ENCODE measurements at places on chromosomes 4 and X. TPM values are rescaled to one million over a fixed set of nuclear protein-coding genes. Genes with fewer than 3 reads are reported as not detected.

SPP1 gene
- total RNA-seq, result not detected

TCEAL9 gene
- total RNA-seq, result 106 TPM

GPRIN3 gene
- 1.2 TPM for total RNA-seq

OCRL gene
- 16.3 TPM for total RNA-seq

C1GALT1C1 gene
- 86.1 TPM for total RNA-seq

MUC7 gene
- not detected for total RNA-seq

SMR3B gene
- total RNA-seq, result not detected

NRK gene
- 2.5 TPM for total RNA-seq

EGFL6 gene
- total RNA-seq, result not detected

DNA sequence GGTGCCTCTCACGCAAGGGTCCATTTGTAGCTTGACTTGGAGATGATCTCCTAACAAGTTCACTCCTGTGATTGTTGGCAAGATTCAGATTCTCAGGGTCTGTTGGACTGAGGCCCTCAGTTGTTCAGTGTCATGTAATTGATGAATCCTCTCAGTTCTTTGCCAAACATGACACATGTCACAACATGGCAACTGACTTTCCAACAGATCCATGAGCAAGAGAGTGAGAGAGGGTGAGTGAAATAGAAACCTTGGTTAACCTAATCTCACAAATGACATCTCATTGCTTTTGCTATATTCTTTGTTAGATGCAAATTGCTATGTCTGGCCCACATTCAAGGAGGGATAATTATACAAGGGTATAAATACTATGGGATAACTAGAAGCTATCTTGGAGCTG is 231.0 kb upstream of the PCDH10 start:
- DNase-seq, result no peak

GRCh38 chr4:113256946-113257345 is 207.5 kb downstream of the ANK2 start:
- DNase-seq, result no peak

DNA sequence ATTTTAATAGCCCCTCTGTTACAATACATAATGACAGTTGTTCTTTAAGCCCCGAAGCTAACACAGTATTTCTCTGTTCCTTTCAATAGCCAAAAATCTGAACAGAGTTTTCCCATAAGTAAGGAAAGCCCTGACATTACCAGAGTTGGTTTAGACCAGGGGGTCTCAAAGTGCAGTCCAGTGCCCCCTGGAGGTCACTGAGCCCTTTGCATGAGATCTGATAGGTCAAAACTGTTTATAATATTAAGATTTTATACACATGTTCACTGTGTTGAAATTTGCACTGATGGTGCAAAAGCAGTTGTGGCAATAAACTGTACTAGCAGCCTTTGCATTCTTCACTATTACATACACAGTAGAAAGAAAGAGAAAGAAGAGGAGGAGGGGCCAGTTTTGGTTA is 177.1 kb downstream of the SPANXN3 start:
- no peak for DNase-seq

GRCh38 chrX:298993-299392 is 17.8 kb downstream of the PLCXD1 start:
- DNase-seq, result no peak

- no peak for DNase-seq
These were observed 9.9 kb downstream of the MMRN1 start for GRCh38 chr4:89904524-89904923.

GRCh38 chr4:156931267-156931666 is 40.3 kb downstream of the PDGFC start:
- no peak for DNase-seq

DNA sequence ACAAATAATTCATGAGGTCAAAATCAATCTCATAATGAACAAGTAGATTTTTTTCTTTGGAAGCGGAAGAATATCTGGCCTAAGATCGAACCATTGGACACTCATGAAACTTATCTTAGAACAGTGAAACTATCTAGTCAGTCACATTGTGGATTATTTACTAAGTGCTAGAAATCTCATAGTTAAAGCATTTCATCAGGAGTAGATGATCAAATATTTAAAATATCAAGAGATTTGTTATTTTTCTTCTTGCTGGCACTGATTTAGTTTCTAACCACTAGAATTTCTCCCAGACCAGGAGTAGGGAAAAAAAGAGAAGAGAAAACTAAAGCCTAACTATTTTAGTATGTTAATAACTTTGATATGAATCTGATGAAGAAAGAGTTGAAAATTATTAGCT is 105.5 kb downstream of the SHROOM3 start:
- no peak for DNase-seq

GRCh38 chr4:2060611-2061185 is 1.6 kb downstream of the NAT8L start:
- DNase-seq, result no peak

DNA sequence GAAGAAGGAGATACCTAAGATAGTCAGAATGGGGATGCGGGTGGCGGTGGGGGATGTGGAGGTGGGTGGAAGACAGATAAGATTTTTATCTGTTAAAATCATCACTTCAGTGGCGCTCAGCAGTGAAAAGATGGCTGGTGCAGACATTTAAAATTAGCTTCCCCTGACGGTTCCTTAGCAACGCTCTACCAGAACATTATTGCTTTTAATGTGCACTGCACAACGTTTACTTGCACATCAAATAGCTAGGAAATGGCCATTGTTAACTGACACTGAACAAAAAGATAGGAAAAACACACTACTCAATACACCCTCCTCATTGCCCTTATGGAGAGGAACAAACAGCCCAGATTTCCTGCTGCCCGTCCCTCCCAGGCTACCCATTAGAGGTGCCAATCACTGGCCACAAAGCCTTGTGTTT is 61.0 kb upstream of the FTHL17 start:
- no peak for DNase-seq

- DNase-seq, result no peak
These were observed 676.4 kb upstream of the INTU start for GRCh38 chr4:126956184-126956897.

DNA sequence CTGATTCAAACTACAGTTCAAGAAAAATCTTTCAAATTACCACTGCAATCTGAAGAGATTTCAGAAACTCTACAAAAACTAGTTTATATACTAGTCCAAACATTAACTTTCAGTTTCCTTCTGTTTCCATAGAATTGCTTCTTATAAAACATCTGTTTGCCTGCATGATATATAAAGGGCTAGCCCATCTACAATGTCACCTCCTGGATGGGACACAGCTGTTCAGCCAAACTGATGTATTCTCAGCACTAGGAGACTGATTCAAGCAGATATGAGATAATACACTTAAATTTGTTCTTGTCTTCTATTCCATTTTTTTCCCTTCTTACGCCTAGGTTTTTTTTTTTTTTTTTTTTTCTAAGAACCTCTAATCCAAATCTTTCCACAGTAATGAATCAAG is 1569.7 kb upstream of the IGFBP7 start:
- DNase-seq, result no peak

DNA sequence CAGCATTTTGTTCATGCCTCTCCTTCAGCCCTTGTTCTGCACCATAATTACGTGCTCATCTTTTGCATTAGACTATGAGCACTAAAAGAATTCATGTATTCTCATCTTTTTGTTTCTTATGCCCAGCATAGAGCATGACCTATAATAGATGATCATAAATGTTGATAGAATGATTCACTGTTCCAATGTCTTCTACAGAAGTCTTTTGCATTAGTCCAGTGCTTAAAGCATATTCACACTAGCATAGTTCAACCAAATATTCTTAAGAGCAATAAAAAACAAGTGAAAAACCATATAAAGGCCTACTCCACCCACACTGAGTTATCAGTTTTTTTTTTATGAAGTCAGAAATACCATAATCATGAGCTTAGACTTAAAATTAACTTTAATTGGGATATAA is 36.5 kb upstream of the SLC10A4 start:
- DNase-seq, result no peak

DNA sequence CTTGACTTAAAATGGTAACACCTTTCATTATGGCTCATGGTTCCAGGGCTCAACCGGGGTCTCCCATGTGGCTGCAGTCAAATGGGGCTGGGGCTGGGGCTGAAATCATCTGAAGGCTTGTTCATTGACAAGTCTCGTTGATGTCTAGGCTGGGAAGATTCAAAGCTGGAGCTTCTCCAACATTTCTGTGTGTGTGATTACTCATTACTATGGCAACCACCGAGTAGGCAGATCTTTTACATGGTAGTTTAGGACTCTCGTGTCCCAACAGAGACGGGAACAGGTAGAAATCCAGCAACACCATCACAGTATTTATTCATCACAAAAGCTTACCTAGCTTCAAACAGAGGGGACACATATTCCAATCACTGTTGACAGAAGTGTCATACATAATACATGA is 7.8 kb downstream of the YTHDC1 start:
- no peak for DNase-seq

DNA sequence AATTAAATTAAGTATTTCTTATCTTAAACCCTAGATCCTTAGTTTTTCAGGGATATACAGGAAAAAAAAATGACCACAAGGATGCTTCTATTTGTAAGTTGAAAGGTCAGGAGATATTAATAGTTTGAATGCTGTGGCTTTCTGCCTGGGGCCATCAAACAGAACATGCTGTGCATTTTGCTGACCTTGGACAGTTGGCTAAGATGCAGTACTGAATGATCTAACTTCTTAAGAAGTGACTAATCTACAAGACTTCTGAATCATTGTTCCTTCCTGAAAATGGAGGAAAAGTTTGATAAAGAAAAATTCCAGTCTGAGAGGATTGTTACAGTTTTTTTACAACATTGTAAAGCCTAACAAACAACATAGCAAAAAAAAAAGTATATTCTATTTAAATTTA is 237.8 kb upstream of the JADE1 start:
- DNase-seq, result peak; percentile 90

- DNase-seq, result no peak
These were observed 536.0 kb upstream of the PRKX start for GRCh38 chrX:4249401-4249800.

- DNase-seq, result no peak
These were observed 32.7 kb downstream of the BST1 start for GRCh38 chr4:15735536-15735935.

GRCh38 chr4:177862541-177863176 is 420.4 kb upstream of the AGA start:
- no peak for DNase-seq

DNA sequence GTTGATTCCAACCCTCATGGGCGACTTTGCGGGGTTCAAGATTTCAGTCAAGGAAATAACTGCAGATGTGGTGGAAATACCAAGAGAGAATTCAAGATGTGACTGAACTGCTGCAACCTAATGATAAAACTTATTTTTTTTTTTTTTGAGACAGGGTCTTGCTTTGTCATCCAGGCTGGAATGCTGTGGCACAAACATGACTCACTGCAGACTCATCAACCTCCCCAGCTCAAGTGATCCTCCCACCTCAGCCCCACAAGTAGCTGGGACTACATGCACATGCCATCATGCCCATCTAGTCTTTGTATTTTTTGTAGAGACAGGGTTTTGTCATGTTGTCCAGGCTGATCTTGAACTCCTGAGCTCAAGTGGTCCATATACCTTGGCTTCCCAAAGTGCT is 19.5 kb upstream of the WDFY3 start:
- DNase-seq, result no peak

DNA sequence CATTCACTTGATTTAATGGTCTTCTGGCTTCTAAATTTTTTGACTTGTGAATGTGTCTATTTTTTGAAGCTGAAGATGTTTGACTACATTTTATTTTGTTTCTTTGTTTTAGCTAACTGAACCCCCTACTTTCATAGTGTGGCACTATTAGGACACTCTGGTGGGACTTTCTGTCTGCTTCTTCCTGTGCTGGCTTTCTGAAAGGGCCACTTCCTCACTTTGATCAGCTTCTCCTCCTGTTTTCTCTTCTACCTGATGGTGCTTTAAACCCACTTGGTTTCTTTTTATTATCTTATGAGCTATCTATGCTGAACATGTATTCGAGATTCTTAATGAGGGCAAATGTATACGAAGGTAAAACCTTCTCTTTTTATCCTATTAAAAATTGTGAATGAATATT is 186.1 kb upstream of the CASK start:
- DNase-seq, result no peak

GRCh38 chr4:122700178-122700725 is 32.3 kb upstream of the BBS12 start:
- no peak for DNase-seq

DNA sequence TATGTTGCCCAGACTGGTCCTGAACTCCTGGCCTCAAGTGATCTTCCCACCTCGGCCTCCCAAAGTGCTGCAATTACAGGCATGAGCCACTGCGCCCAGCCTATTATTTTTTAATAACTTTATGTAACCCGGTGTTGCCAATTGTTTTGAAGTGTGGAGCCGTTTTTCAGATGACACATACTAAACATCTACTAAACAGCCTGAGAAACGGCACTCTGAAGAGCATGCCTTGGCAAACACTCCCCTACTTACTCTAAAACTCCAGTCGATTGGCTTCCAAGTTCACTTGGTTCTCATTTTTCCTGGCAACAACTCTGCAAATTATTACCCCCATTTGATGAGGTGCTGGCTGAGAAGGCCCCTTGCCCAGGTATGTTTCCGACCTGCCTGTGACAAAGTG is 131.1 kb downstream of the GPR143 start:
- DNase-seq, result no peak

DNA sequence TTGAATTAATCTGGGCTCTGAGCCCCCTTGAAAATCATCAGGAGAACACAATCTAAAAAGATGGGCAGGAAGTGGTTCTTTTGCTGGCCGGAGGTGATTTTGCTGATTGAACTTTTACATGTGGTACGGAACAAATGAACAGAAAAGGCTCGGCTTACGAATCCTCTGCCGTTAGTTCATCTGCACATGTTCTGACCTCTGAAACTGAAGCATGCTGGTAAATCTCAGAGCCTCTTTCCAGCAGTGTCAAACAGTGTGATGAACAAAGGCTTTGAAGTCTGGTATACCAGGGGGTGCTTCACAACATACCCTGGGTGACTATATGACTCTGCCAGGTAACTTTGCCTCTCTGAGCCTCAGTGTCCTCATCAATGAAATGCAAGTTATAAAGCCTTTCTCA is 194.2 kb upstream of the C1QTNF7 start:
- DNase-seq, result no peak

DNA sequence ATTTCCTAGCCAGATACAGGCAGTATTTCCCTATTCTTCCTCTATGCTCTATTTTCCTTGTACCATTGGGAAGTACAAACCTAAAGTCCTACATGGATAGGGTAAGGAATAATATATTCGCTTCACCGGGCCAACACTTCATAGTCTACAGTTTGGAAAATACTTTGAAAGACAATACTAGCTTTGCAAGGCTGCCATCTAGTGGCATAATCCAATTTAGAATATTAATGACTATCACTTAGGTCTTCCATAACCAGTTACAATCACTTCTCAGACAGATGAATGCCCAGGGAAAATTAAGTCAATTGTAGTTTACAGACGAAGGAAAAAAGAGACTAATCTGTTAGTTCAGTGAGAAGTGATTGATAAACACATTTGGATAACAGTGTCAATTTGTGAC is 141.0 kb upstream of the FAM47C start:
- no peak for DNase-seq

DNA sequence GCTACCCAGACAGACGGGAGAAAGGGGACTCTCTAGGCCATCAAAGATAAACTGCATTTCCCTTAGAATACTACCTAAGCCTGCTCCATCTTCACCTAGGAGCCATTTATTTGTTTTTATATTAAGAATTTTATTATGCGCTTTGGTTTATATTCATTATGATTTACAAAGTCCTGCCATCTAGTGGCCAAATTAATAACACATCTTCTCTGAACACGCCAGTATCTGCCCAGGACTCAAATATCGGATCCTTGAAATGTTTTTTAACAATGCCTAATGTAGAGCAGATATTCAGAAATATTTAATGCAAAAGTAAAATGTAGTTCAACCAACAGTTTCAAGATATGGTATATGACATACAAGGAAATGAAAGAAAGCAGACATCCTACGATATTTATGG is 20.8 kb upstream of the PRPS2 start:
- no peak for DNase-seq

GRCh38 chrX:20980426-20980825 is 393.8 kb upstream of the CNKSR2 start:
- no peak for DNase-seq
